ENCODE measurements at places on chromosomes 6 and 20.

DNA sequence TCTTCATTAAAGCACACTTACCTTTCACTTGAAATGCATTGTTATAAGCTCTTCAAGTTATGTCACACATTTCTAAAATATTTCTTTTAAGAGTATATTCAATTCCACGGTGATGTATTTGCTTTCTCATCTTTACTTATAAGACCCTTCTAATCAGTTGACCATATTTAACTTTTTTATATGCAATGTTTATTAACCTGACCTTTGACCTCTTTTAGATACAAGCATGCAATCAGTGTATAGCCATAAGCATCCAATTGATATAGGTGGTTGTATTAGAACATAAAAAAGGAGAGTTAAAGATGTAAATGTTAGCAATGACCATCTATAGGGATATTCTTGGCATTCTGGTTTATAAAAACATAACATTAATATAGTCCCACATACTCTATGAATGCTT, 9.2 kb downstream of the USP49 start:
- DNase-seq: no peak

- no peak for DNase-seq
Measured at GRCh38 chr20:50813801-50814200, 18.9 kb downstream of the BCAS4 start.

GRCh38 chr20:48957533-48957932, 36.0 kb downstream of the ARFGEF2 start:
- DNase-seq: no peak

DNA sequence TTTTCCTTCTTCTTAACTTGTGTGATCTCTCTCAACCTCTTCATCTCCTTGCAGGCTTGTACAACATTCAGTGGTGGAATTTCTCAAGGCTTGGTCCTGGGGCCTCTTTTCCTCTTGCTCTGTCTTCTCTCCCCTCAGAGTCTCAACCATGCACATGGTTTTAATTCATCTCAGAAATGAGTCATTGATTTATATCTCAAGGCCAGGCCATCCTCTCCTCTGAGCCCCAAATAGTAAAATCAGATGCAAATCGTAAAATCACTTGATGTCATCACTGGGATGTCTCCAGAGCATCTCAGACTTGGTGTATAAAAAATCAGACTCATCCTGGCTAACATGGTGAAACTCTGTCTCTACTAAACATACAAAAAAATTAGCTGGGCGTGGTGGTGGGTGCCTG, 85.0 kb downstream of the FNDC1 start:
- DNase-seq: no peak

DNA sequence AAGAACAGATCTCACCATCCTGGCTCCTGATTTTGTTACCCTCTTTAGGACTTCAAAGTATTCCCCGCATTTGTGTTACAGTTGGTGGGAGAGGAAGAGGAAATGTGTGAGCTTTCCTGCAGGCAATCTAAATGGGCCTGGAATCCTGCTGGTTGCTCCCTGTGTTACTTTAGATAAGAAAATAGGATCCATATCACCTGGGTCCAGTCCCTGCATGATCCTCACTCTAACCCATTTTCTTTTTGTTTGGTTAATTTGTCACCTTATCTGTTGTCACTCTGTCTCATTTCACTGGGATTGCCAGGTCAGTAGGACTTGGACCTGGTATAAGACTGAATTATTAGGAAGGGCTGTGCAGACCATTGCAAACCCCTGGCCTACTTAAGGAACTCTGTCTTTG, 175.9 kb upstream of the GJE1 start:
- no peak for DNase-seq

- DNase-seq: no peak
Measured at GRCh38 chr6:34332251-34333198, 59.9 kb downstream of the NUDT3 start.

DNA sequence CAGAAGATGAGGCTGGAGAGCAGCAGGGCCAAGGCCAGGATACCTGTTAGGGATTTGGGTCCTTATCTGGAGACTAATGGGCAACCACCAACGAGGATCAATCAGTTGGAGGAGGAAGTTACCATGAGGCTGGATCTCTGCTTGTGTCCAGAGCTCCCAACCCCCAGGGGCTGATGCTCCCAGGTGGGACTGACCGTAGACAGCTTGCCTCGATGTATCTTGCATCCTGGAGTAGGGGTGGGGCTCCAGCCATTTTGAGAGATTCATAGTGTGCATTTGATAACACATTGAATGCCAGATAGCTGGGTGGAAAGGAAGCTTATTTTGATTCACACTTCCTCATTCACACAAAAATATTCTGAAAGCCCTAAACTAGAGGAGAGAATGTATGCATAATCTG, 4.6 kb upstream of the RFPL4B start:
- no peak for DNase-seq

Data from memory B cell (primary cell).